Adipose tissue (tissue), 3 donors: ENCODE measurements at places on chromosomes 2 and 18. TPM values are rescaled to one million over a fixed set of nuclear protein-coding genes. Genes with fewer than 3 reads are reported as not detected.

The NT5C1B gene
- not detected for polyA plus RNA-seq

The GCA gene
- 36.6 TPM for polyA plus RNA-seq

The IL36B gene
- polyA plus RNA-seq = not detected

The ITGA4 gene
- 0.34 TPM for polyA plus RNA-seq

The NPHP1 gene
- polyA plus RNA-seq = 1.6 TPM

The XIRP2 gene
- 0.45 TPM for polyA plus RNA-seq

The C2orf66 gene
- not detected for polyA plus RNA-seq

The MTX2 gene
- polyA plus RNA-seq = 26.1 TPM

The ANXA4 gene
- polyA plus RNA-seq = 205 TPM

The NRP2 gene
- polyA plus RNA-seq = 11.4 TPM

The ZNF804A gene
- polyA plus RNA-seq = 0.06 TPM

The AQP12B gene
- polyA plus RNA-seq = not detected

The IGFBP2 gene
- 73.9 TPM for polyA plus RNA-seq

The WDPCP gene
- polyA plus RNA-seq = 1.5 TPM

The GPBAR1 gene
- 75.3 TPM for polyA plus RNA-seq

The CYB5A gene
- 593 TPM for polyA plus RNA-seq

The MATN3 gene
- 0.36 TPM for polyA plus RNA-seq

The PROC gene
- not detected for polyA plus RNA-seq

The CPLX4 gene
- not detected for polyA plus RNA-seq

The LRRC30 gene
- polyA plus RNA-seq = not detected

The CMPK2 gene
- polyA plus RNA-seq = 3.5 TPM

The MOCOS gene
- 4.7 TPM for polyA plus RNA-seq

The RTP5 gene
- 0.10 TPM for polyA plus RNA-seq

The CAMKMT gene
- 4.4 TPM for polyA plus RNA-seq

The STPG4 gene
- not detected for polyA plus RNA-seq

The MEP1B gene
- 0.02 TPM for polyA plus RNA-seq

The ERICH2 gene
- polyA plus RNA-seq = 0.54 TPM

The TFPI gene
- polyA plus RNA-seq = 21.9 TPM

The C2orf80 gene
- polyA plus RNA-seq = not detected

The MDH1B gene
- polyA plus RNA-seq = 0.55 TPM

The HADHB gene
- polyA plus RNA-seq = 60.7 TPM

The IL36A gene
- polyA plus RNA-seq = 0.45 TPM

The TMEM178A gene
- 0.62 TPM for polyA plus RNA-seq

The CFC1 gene
- polyA plus RNA-seq = 18.0 TPM

The DSC2 gene
- 2.8 TPM for polyA plus RNA-seq
